ENCODE measurements at places on chromosomes 13 and 19.

DNA sequence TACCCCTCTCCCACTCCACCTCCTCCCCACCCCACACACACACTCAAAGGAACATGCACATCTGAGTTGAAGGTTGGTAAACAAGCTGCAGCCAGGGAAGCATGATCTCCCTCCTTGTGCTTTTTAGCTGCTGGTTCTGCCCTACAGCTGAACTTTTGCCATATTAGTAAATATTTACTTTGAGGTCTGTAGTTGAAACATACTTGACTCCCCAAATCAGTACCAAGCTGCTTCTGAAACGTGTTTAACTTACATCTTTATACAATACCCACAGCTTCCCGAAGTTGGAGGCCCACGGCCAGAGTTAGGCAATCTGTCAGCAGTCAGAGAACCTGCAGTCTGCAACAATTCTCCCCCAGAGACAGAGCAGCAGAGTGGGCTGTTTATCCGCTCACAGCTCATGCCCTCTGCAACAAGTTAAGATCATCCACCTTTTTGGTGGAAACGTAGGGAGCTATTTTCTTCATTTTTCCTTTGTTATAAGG lies 1.5 kb upstream of the PCDH20 start:
- DNase-seq, result no peak

DNA sequence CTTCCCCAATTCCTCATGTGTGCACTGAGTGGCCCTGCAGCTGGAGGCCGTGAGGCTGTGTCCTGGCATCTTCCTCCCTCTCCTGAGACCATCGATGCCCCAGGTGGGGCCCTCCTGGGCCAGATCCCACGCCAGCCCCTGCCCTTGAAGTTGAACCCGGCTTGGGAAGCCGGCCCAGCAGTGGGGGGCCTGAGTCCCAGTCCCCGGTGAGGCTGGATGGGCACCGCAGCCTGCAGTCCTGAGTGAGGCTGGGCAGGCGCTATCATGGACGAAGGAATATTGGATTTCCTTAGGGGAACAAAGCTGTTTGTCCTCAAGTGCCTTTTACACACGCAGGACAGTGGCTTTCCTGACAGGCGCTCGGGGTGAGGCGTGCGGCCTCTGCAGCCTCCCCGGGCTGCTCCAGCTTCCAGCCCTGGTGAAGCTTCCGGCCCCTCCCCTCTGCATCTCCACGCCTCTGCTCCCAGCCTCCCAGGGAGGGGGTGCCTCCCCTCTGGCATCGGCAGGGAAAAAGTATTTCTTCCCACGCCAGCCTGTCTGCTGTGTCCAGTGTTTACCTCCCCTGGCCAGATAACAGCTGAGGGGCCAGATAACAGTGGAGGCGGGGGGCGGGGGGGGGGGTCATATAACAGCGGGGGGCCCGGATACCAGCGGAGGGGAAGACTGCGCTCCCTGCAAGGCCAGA lies 159.5 kb downstream of the KDM4B start:
- DNase-seq, result no peak

GRCh38 chr13:42969565-42970172 lies 22.4 kb downstream of the EPSTI1 start:
- peak; percentile 85 for DNase-seq

GRCh38 chr13:39820606-39821005 lies 165.1 kb downstream of the COG6 start:
- no peak for DNase-seq

GRCh38 chr13:24741016-24741662 lies 22.8 kb upstream of the RNF17 start:
- DNase-seq, result no peak

- no peak for DNase-seq
Observed at GRCh38 chr13:77637588-77637987, 59.9 kb upstream of the SLAIN1 start.

DNA sequence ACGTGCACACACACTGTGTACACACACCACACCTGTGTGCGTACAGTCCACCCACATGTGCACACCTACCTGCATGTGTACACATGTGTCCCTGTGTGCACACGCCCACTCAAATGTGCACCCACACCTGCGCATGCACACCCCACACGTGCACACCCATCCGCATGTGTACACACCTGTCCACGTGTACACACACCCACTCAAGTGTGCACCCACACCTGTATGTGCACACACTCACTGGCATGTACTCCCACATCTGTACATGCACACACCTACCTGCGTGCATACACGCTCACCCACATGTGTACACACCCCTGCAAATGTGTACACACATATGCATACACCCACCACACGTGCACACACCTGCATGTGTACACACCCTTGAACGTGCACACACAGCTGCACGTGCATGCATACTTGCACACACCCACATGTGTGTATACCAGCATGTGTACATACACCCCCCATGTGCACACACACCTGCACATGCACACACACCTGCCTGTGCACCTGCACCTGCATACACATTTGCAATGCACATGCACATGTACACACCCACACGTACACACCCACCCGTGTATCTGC lies 10.6 kb downstream of the PKN1 start:
- no peak for DNase-seq

GRCh38 chr19:2371656-2372055 lies 11.6 kb downstream of the TMPRSS9 start:
- DNase-seq, result no peak

GRCh38 chr19:30423481-30423880 lies 51.3 kb downstream of the ZNF536 start:
- no peak for DNase-seq

DNA sequence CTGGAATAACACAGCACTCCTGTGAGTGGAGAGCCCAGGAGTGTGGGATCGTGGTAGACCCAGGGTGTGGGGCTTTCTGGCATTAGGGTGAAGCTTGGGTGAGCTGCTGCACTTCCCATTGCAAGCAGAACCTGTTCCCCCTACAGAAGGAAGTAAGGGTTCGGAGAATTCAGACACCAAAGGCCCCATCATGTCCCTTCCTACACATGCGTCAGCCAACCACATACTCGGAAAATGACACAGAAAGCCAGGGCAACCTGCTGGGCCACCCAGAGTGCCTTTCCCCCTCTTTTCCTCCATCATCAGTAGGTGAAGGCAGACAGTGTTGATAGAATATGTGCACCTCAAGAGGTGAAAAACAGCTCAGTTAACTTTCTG lies 42.9 kb downstream of the GGACT start:
- no peak for DNase-seq

- peak; percentile 47 for DNase-seq
Observed at GRCh38 chr13:48562296-48563066, 29.6 kb upstream of the RCBTB2 start.

DNA sequence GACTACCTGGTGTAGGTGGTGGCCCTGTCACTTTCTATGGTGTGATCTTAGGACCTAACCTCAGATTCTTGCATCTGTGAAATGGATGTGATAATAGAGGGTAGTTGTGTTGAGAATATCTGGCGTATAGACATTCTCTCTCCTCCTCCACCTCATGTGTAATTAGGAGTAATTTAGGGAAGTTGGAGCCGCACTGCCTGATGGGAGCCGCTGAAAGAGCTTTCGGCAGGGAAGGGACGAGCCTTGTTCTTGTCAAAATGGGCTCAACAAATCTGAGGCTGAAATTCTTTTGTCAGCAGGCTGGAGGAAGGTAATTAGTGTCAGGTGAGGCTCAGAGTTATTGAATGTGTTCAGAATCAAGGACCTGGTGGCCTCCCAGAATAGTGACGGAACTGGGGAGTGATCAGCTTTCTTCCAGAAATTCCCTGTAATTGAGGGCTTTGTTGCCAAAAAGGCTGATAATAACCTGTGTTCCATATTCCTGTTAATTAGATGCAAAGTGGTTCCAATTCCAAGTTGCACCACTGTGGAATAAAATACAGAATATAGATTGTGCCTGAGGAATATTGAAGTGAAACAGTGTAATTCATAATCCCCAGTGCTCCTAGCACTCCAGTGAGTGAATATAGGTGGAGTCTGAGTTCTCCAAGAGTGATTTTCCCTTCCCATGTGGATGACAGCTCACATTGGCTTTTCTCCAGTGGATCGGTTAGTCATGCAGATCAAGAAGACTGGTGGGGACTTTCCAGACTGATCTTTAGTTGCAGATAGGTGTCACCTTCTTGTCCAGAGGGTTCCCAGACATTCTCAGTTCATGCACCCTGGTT lies 47.5 kb downstream of the SPATA13 start:
- no peak for DNase-seq

- no peak for DNase-seq
Observed at GRCh38 chr19:11949201-11949600, 15.6 kb upstream of the ZNF763 start.

GRCh38 chr19:10747271-10747670 lies 29.4 kb downstream of the DNM2 start:
- no peak for DNase-seq

- no peak for DNase-seq
Observed at GRCh38 chr13:107301724-107302374, 733.9 kb upstream of the ARGLU1 start.

DNA sequence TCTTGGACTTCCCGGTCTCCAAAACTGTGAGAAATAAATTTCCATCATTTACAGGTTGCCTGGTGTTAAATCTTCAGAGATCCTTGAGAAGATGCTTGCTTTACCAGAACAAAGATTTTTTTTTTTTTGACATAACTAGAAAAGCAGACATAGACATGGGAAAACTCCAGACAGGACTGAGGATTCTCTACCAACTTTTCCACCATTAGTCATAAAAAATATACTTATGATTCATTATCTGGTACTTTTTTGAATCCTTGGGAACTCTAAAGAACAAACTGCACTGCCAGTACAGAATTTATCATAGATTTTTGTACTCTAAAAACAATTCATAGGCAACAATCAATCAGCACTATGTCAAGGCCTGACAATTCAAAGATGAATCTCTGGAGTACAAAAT lies 487.6 kb downstream of the EFNB2 start:
- no peak for DNase-seq

- DNase-seq, result no peak
Observed at GRCh38 chr19:27759896-27760295, 1453.1 kb downstream of the UQCRFS1 start.

- no peak for DNase-seq
Observed at GRCh38 chr19:11434703-11435056, 241 bp downstream of the ODAD3 start.

- no peak for DNase-seq
Observed at GRCh38 chr13:59701261-59701660, 462.5 kb downstream of the DIAPH3 start.

GRCh38 chr13:95338905-95339304 lies 37.7 kb upstream of the ABCC4 start:
- no peak for DNase-seq

- no peak for DNase-seq
Observed at GRCh38 chr13:63435667-63436324, 2020.1 kb upstream of the PCDH20 start.

- no peak for DNase-seq
Observed at GRCh38 chr19:14437578-14438140, 4.6 kb downstream of the PKN1 start.

- DNase-seq, result no peak
Observed at GRCh38 chr13:31798189-31798588, 58.9 kb downstream of the RXFP2 start.

DNA sequence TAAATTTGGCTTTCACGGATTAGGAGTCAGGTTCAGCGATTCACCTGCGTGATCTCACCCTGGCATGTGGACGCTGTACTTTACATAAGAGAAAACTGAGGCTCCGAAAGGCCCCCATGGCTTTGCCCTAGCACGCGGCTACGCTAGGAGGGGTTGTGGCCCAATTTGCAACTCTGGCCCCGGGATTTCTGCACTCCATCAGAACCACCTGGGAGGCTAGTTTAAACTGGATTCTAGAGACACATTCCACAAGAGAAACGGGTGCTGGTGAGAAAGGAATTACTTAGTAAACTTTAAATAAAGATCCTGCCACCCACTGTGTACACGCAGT lies 6.2 kb downstream of the BCL3 start:
- DNase-seq, result no peak

GRCh38 chr13:29861694-29862110 lies 11.3 kb upstream of the UBL3 start:
- no peak for DNase-seq

- no peak for DNase-seq
Observed at GRCh38 chr13:45297456-45298205, 43.4 kb downstream of the TPT1 start.

Data from activated CD8-positive, alpha-beta memory T cell treated with anti-CD3 and anti-CD28 coated beads, Interleukin-2, amount 50 U/mL, for 4 hours (primary cell).